ENCODE measurements at places on chromosomes 6 and 20.

- no peak for DNase-seq
Measured at GRCh38 chr6:95185874-95186273, 391.5 kb upstream of the MANEA start.

DNA sequence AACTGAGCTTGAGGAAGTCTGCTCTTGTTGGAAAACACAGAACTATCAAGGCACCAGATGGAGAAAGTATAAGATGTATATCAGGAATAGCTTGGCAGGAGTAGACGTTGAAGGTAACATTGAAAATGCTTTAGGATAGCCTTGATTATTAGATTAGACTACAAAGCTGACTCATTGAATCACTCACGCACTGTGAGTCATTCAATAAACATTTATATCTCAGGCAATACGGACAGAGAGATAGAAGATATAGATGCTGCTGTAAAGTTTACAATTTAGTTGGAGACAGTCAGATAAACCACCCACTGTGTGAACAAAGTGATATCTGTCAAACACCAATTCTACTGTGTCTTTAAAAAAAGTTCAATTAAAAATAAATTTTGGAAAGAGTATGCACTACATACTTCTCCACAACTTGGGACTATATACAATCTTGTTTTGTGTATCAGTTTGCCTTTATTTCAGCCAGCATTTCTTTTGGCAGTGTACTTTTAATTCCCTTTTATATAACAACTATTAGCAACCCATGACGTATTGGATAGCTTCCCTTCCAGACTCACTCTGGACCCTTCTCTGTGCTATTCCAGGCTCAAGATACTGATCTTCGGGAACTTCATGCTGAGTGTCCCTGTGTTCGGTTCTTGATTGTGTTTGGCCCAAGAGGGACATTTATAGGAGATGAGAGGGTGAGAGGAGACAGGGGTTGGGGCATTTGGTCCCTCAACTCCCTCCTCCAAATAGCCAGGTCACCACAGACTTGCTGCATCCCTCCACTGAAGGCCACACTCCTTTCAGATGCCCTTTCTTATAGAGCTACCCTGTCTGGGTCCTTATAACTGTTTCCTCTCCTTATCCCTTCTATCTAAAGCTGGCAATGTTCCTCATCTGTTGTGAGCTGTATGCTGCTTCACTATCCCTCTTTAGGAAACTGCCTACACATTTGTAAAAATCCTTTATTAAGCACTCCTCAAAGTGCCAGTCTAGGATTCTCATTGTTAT, 176.6 kb upstream of the PTPRK start:
- no peak for DNase-seq

DNA sequence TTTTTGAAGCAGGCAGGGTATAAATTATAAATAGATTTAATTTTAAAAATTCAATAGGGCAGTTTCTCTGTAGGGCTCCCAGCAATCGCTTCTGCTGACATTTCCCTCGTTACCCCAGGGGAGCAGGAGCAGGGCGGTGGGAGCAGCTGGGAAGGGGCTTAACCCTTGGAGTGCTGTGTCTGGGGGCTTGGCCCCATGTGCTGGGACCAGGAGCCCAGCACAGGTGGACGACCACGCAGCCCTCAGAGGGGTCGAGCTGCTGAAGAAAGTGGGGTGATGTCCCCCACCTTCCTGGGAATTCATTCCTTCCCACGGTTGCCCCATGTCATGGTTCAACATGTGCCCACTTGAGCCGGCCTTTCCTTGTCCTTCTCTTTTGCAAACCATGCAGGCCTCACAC, 67.5 kb upstream of the STX16 start:
- no peak for DNase-seq

- no peak for DNase-seq
Measured at GRCh38 chr6:18327626-18328025, 59.5 kb upstream of the RNF144B start.

- no peak for DNase-seq
Measured at GRCh38 chr6:2986722-2987221, 12.9 kb upstream of the NQO2 start.

DNA sequence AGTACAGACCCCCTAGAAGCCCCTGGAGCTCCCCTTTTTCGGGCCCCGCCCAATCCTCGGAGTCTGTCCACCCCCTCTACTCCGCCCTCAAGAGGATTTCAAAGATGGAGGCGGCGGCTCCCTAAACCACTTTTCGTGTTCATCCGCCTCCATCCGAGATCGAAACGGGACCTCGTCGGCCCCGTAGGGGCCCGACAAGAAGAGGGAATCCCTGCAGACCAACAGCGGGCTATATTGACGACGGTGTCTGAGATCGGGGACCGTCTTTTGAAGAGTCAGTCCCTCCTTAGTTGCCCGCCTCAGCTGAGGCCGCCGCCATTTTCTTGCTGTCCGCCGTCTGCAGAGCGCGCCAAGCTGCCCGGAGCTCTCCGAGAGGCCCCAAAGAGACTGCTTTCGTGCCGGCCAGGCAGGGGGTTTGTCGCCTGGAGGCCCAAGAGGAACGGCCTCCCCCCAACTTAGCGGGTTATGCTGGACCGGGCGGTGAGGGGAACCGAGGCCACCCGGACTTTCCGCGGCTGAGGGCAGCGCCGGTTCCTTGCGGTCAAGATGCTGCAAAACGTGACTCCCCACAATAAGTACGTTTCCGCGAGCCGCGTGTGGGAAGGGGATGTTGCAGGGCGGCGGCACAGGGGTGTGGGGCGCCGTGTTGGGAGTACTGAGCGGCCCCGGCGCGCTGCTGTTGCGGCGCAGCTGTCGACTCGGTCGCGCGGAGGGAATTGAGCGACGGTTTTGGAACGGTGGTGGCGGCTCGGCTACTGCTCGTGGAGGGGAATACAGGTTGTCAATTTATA, 4.2 kb downstream of the BRD2 start:
- DNase-seq, result peak; percentile 71

DNA sequence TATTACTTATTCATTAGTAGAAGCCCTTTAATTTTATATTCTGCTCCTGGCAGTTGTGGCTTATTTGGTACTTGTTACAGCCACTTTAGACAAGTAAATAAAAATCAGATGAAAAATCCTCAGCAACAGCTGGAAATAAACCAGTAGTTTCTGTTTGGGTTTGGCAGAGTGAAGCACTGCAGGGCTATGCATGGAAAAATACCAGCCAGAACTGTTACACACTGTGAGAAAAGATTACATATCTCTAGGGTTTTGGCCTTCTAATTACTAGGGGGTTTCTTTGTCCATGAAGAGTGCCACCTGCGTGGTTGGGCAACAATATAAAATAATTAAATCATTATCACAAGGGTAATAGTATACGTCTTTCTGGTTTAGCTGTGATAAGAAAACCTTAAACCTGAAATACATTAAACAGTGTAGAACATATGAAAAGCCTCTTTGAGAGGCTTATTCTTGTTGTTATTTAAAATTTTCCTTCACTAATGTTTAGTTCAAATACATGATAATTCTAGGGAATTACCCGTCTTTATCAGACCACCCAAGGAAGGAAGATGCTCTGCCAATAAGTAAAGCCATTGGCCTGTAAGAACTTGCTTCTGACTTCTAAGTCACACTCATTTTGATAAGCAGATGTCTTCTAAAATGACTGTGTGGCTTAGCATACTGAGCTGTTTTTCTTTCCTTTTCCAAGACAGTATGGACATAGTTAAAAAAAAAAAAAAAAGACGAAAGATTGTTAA, 320.0 kb upstream of the FLRT3 start:
- DNase-seq, result no peak

GRCh38 chr6:7282097-7282906, 30.7 kb downstream of the SSR1 start:
- no peak for DNase-seq

DNA sequence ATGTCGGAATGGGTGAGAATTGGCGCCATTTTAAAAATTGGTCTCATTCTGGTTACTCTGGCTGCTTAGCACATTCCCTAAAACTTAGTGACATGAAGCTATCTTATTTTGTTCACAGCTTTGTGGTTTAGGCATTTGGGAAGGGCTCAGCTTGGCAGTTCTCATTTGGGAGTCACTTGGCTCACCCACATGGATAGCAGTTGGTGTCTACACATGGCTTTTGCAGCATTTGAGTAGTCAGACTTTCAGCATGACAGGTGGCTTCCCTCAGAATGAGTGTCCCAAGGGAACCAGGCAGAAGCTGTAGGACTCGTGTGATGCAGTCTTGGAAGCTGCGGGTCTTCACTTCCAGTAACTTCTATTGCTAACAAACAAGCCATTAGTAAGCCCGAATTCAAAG, 64.6 kb downstream of the UST start:
- no peak for DNase-seq

GRCh38 chr6:115131709-115132490, 789.1 kb upstream of the HS3ST5 start:
- DNase-seq, result no peak

DNA sequence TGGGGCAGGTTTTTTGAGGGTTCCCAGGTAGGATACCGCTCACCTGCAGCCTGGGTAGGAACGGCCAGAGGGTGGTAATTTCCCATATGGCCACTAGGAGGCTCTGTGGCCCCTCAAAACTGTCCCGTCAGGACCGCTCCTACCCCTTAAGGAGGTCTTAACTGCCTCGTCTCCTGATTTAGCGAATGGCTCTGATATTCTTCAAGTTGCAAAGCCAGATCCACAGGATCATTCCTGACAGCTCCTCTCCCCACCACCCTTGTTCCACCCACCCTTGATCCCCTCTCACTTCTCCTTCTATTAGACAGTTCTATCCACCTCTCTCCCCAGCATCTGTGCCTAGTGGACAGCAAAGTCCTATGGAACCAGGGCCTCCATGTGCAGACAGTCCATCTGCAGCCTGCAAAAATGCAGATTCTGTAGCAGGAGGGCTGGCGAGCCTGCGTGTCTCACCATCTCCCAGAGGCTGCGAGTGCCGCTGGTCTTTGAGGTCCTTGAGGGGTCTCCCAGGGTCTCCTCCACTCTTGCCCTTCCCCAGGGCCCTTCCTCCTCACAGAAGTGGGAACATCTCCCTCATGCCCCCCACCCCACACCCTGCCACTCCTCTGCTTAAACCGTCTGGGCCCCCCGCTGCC, 34.3 kb upstream of the ZBP1 start:
- peak; percentile 67 for DNase-seq

- DNase-seq, result no peak
Measured at GRCh38 chr20:37864298-37864697, 38.6 kb upstream of the VSTM2L start.

DNA sequence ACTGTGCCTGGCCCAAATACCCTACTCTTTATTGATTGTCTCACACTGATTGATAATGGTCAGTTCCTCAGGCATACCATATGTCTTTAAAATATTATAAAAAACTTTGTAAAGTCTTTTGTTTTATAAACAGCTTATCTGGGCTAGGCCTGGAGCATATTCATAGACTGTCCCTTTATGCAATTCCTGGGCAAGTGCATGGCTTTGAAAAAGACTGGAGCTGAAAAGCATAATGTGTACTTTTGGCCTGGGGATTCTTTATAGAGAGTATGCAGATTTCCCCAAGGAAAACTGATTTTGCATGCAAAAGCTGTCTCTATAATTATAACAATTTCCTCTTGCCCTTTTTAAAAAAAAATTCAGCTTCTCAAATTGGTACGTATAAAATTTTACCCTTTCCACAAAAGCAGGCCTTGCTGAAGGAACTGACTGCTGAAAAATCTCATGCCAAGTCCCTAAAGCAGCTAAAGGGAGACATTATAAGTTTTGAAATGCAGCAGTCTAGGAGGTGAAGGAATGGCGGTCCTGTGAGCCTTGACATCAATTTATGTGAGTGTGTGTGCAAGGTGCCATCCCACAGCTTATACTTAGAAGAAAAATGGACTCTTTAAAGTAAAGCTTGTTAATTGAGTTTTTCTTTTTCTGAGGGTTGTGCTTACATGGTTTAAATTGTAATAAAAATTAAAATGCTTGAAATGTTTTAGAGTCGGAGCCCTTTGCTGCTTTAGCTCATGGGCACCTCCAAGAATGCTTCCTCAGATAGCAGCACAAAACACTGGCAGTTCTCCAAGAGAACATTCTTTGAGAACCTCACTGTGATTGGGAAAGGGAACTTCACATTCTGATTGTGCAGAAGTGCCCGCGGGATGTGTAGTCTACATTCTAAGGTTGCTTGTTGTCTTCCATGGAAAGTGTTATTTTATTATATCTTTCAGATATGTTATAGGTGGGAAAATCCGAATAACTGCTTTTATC, 43.9 kb downstream of the PLCB4 start:
- no peak for DNase-seq

DNA sequence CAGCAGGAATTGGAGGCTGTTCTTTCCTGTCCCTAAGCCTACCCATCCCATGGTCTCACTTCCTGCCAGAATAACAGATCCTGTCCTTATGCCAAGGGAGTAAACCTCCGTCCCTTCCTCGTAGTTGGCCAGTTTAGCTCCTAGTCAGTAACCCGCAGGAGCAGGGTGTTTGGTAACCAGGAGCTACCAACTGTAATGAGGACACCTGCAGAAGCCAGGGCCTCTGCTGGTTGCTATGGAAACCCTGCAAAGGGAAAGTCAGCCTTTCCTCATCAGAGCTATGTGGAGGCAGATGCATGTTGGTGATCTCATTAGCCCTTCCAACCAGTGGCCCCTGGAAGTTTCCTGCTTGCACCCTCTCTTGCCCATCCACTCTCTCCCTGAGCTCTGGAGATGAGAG, 368.2 kb upstream of the SULF2 start:
- no peak for DNase-seq

- no peak for DNase-seq
Measured at GRCh38 chr20:2745060-2745910, 52.7 kb downstream of the EBF4 start.

GRCh38 chr6:67608099-67608749, 1026.9 kb upstream of the ADGRB3 start:
- no peak for DNase-seq

DNA sequence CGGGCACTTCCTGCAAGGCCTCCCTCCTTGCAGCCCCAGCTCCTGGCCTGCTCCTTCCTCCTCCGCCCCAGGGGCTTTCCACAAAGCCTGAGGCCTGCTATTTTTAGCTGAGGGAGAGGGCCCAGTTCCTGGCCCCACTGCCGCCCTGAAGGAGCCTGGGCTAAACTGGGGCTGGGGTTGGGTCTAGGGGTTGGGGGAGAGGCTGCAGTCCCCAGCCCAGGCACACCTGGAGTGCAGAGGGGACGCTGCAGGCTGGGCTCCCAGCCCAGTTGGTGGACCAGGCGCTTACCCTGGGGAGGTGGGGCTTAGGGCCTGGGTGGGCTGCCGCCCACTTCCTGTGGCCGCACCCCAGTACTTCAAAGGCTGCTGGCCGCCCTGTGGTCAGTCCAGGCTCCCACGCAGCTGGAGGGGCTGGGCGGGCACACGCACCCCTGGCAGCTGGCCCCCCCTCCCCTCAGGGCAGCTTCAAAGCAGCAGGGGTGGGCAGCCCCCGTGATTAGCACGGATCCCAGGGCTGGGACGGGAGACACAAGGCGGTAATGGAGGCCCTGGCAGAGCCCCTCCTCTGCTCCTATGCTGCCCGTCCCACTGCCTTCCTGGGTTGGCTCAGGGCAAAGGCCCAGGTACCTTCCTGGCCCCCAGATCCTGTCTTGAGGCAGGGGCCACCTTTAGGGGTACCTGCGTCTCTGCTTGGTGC, 7.1 kb upstream of the ABHD16B start:
- peak; percentile 17 for DNase-seq

DNA sequence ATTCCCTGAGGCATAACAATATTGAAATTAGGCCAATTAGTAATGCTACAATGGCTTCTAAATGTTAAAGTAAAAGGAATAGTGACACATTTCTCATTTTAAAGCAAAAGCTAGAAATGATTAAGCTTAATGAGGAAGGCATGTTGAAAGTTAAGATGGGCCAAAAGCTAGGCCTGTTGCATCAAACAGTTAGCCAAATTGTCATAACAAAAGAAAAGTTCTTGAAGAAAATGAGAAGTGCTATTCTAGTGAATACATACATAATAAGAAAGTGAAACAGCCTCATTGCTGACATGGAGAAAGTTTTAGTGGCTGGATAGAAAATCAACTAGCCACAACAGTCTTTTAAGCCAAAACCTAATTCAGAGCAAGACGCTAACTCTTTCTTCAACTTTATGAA, 12.9 kb downstream of the OR2A4 start:
- no peak for DNase-seq

Measured in CD4-positive, alpha-beta T cell treated with Interleukin-21 for 1 hour (primary cell).